ENCODE measurements at places on chromosomes 11 and 22.

GRCh38 chr22:25370322-25370721, 150.9 kb downstream of the CRYBB2 start:
- DNase-seq = no peak

- DNase-seq = no peak
These were observed 105.7 kb downstream of the SCN3B start for GRCh38 chr11:123548774-123549173.

- no peak for DNase-seq
These were observed 58.6 kb upstream of the PRDM11 start for GRCh38 chr11:45087900-45088160.

DNA sequence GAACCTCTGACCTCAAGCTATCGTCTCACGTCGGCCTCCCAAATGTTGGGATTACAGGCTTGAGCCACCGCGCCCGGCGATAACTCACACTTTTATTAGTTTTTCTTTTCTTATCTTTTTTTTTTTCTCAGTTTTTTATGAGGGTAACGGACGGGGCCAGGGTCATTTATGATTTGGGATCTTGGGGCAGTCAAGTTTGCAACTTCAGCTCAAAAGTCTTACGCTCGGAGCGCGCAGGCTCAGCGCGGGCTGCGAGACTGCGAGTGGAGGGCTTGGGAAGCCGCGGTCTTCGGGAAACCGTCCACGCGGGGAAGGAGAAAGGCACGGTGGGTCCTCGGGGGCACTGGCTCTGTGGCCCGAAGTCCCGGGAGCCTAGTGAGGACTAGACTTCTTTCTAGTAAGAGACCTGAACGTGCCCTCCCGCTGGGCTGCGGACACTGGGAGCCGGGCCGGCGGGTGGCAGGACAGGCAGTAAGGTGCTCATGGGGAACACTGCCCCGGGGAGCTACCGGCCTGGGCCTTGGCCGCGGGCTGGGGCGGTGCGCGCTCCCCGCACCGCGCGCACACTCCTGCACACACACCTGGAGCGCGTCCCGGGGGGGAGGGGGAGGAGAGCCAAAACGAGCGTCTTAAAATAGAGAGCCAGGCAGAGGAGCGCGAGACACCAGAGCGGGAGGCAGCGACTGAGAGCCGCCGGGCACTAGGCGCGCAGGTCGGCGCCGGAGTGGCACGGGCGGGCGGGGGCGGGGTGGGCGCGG, 476 bp upstream of the BARX2 start:
- DNase-seq = no peak
